Left renal pelvis (tissue), 4 donors: ENCODE measurements at places on chromosomes 5 and 9. TPM values are rescaled to one million over a fixed set of nuclear protein-coding genes. Genes with fewer than 3 reads are reported as not detected.

DNA sequence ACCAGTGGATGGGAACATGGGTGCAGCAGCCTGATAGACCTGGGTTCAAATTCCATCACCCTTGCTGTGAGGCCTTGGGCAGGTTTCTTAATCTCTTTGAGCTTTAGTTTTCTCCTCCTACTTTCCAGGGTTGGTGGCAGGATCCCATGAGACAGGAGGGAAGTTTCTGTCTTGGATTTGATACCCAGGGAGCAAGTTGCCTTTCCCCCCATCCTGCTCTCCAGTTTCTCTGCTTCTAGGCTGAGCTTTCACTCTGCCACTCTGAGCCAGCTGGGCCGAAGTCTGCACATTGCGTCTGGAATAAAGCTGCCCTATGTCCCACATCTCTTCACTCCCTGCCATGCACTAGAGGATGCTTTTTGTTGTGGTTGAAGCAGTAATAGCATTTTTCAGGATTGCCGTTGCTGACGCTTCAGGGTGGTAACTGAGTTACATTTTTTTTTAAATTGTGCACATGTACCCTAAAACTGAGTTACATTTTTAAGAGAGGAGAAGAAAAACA, 40.5 kb upstream of the ANGPTL2 start:
- DNase-seq: no peak

DNA sequence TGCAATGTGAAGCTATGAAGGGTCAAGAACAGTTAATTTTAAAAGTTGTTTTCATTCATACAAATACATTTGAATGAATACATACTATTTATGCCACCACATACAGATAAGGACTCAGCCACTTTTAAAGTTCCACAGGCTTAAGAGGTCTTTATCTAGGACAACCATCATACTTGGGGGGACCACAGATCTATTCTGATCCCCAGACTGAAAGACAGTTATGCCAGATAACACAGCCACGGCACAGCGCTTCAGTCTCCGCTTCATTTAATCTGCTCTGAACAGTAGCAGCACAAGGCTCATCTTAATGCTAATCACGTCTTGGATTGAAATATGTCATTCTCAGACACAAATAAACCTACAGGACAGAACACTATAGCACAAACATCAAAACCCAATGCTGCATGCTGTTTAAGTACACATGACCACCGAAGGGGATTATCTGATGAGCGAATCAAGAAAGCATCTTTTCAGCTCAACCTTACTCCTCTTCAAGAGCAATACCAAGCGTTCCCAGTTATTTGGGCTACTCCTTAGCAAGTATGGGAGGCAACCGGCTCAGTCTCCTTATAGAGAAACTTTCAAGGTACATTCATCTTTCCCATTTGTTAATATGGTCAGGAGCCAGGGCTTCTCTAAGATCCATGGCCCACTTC, 33.3 kb downstream of the PUM3 start:
- DNase-seq: no peak

- no peak for DNase-seq
Observed at GRCh38 chr9:118533850-118534249, 829.6 kb downstream of the TLR4 start.

DNA sequence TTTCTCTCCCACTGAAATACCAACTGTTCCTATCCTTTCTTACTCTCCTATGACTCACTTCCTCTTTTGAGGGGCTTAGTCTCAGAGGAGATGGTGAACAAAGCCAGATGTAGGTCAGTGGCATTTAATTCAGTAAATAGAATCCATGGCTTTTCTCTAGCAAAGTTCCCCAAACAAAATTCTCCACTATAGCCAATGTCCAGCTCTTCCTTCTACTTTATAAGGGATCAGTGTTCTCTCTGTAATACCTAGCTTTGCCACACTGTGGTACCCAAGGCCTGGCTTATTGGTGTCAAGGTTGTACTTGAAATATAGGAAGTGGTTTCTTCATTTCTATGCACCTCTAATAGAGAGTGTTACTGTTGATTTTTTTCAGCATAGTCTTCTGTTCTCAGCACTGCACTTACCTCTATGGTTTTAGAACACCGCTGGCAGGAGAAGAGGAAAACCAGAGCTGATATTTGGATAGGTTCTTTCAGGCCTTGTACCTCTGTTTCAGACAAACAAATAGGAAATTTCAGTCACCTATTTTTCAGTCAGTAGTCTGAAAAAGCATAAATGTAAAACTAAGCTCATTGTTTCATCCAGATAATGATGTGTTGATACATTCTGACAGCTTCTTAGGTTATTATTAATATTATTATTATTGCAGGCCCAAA, 40.6 kb upstream of the ITGA2 start:
- DNase-seq: peak; percentile 31

- no peak for DNase-seq
Observed at GRCh38 chr9:78288214-78288892, 8.6 kb upstream of the PSAT1 start.

DNA sequence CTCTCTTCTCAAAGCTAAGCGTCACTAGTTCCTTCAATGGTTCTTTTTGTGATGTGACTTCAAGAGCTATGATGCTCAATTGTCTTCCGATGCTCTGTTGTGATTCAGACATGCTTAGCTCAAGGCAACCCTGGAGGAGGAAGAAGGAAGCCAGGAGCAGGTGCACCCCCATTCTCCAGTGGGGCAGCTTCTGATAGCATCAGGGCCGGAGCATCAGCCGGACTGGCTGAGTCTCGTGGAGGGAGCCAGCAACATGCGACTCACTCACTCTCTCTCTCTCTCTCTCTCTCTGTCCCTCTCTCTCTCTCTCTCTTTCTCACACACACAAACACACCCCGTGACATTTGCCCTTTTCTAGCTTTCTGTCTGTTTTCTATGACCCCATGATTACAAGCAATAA, 140.2 kb downstream of the HSD17B3 start:
- no peak for DNase-seq

DNA sequence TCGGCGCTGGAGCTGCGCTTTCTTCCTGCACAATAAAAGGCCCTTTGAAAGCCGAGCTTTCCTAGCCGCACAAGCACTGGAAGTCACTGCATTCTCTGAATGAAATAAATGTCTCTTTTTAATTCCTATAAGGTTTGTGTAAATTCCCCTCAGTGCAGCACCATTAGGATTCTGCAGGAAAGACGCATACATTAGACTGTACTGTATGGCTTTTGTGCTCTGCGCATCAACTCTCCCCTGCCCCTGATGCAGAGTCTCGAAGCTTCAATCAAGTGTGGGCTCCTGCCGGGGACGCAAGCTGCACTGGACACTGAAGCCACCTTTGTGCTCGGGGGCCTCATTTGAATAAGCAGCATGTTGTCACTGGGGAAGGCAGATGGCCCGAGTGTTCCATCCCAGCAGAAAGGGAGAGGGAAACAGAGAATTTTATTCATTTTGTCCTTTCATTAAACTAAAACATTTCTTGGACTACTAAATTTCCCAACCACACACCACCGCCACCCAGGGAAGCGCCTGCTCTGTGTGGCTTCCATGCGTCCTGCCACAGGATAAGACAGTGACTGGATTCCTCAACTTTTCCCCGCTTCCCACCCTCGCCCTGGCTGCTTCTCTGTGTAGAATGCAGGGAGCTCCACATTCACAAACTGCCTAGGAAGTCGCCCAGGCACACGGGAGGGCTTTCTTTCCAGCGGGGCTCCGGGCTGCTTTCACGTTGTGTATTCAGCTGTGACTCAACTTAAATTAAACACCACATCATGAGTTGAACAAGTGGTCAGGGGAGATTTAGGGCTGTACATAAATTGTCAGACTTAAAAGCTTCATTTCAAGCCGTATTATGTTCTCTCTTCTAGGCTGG, 635.4 kb downstream of the IRX1 start:
- DNase-seq: no peak

GRCh38 chr9:129761901-129762369, 9.1 kb upstream of the PTGES start:
- DNase-seq: no peak

Gene PLPP7
- 2.1 TPM for polyA plus RNA-seq

DNA sequence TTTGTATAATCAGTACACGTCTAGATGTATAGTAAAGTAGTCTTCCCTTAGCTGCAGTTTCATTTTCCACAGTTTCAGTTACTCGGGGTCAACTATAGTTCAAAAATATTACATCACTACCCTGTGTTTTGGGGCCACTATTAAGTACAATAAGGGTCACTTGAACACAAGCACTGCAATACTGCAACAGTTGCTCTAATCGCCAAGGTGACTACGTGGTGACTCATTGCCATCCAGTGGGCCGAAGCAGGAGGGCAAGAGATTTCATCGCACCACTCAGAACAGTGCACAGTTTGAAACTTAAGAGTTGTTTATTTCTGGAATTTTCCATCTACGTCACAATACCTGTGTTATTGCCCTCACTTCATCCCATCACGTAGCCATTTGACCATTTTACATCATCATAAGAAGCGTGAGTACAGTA, at the start of gene ARL14EPL:
ARL14EPL (plus strand) TSS at position 379 of the 424 bp plus-strand sequence. CDS start 18,994 bp downstream, outside the sequence.
- DNase-seq: no peak

DNA sequence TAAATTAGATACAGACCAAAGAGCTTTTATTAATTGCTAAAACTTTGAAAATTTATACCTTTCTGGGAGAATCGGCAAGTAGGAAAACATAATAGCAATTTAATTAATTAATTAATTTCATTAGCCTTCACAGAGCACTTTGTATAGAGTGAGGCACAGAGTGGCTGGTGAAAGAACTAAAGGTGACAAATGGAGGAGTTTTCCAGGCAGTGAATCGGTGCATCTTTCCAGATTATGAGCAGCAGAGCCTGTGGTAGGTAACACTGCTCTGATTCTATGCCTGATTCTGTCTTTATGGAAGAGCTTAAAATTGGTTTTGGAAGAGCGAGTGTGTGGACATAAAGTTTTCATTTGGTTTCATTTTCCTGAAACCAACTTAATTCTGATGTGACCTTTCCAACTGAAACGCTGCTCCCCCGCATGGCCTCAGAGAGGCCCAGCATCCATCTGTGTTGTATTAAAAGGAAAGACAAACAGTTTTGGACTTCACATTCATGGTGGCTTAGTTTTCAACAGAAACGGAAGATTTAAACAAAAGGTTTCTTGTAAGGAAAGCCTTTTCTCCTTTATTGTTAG, 188.9 kb upstream of the RPS23 start:
- peak; percentile 24 for DNase-seq

Gene BTNL8
- polyA plus RNA-seq: 0.84 TPM

Gene LCN2
- 0.80 TPM for polyA plus RNA-seq

DNA sequence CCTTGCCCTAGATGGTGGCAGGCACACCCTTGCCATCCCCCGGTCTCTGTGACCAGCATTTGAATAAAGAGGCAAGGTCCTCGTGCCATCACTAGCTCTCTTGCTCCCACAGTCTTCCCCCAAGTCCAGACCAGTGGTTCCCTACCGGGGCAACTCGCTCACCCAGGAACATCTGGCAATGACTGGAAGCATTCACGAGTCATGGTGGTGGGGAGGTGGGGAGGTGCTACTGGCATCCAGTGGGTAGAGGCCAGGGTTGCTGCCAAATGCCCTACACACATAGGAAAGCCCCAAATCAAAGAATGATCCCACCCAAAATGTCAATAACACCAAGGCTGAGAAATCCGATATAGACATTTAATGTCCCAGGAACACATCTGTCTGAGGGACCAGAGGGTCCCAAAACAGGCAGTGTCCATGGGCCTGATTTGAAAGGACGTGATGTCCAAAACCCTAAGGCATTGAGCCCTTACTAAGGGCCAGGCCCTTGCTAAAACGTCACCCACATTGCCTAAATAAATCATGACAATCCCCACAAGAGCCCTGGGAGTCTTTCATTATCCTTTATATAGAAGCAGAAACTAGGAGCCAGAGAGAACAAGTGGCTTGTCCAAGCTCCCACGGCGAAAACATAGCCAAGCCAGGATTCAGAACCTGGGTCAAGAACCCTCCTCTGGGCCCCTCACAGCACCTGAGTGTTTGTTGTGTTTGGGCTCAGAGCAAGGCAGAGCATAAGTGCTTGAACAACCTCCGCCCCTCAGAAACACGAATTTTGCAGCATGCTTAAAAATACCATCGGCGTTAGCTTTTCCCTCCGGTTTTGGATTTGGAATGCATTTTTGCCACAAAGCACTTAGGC, 119.3 kb upstream of the WWC1 start:
- DNase-seq: no peak

Gene ANAPC2
- polyA plus RNA-seq: 54.9 TPM

DNA sequence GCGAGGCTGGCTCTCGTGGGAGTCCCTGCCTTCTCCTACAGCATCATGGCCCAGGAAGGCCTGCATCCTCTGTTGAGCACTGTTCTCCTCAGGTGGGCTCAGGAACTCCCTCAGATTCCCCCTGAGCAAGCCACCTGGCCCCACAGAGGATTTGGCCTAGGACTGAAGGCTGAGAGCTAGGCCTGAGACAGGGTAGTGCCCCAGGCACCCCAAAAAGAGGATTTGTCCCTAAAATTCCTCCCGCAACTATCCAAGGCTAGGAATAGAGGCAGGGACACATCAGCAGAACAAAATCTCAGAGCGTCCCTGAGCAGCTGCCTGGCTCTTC, 11.0 kb upstream of the IRF1 start:
- no peak for DNase-seq

- no peak for DNase-seq
Observed at GRCh38 chr9:121662891-121663580, 11.6 kb downstream of the DAB2IP start.
